Ecto neural progenitor cell (in vitro differentiated cells): ENCODE measurements at places on chromosomes 12 and 14.

GRCh38 chr12:70711831-70712230 is 74.6 kb upstream of the PTPRB start:
- no peak for DNase-seq

GRCh38 chr12:112967306-112967705 is 11.0 kb upstream of the OAS2 start:
- no peak for DNase-seq

DNA sequence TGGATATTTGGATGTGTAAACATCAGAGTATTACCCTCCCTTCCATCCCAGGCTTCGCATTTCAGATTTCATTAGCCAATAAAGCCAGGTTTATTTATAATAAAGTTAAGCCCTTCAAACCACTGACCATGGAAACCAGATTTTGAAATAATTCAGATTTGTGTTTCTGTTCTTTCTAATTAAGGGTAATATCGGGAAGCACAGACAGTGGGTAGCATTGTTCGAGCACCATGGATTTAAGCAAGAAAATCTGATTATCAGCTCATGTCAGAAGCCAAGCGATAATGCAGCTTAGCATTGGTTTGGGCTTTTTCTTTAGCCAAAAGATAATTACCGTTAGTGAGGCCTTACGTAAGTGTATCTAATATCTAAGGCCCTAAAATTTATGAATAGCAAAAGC is 116.1 kb downstream of the C12orf42 start:
- DNase-seq, result no peak

- no peak for DNase-seq
Observed at GRCh38 chr12:64633940-64634337, 23.6 kb downstream of the RASSF3 start.

GRCh38 chr12:48691826-48692487 is 9.9 kb upstream of the KANSL2 start:
- no peak for DNase-seq

- no peak for DNase-seq
Observed at GRCh38 chr14:96497087-96497486, 5.1 kb upstream of the PAPOLA start.

DNA sequence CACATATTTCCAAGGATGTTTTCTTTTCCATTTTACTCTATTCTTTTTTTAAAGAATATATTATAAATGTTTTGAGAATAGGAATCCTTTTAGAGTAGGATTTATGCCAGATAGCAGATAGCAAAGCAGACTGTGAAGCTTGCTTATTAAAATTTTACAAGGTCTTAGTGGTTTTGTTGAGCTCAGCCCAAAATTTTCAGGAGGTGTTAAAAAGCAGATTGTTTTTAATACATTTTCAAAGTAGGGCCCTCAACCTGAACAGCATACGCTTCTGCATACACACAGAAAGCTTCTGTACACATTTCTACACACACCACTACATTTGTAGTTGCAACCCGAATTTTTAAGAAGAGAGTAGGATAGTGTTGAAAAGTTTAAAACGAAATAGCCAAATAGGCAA is 151.0 kb downstream of the EPS8 start:
- no peak for DNase-seq

DNA sequence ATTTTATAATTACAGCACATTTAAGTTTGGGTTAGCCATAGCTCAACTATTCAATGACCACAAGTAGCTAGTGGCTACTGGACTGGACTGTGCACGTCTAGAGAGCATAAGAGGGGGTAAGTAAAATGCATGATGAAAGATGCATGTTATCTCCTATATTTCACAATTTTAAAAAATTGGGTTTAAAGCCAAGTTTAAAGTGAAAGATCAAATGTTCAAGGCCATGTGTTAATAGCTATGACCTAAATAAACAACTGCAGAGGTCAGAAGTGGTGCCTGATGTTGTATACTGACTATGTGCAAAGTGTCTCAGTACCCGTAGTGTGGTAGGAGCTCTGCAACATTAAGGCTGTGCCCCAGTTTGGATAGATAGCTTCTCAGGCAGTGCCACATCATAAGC is 48.2 kb downstream of the BMP4 start:
- DNase-seq, result no peak
